Activated naive CD4-positive, alpha-beta T cell treated with anti-CD3 and anti-CD28 coated beads, Interleukin-2, amount 50 U/mL, for 16 hours (primary cell): ENCODE measurements at places on chromosomes 7 and 10.
A peak's percentile ranks its signal among the peaks of the same experiment; 100 is the strongest.

DNA sequence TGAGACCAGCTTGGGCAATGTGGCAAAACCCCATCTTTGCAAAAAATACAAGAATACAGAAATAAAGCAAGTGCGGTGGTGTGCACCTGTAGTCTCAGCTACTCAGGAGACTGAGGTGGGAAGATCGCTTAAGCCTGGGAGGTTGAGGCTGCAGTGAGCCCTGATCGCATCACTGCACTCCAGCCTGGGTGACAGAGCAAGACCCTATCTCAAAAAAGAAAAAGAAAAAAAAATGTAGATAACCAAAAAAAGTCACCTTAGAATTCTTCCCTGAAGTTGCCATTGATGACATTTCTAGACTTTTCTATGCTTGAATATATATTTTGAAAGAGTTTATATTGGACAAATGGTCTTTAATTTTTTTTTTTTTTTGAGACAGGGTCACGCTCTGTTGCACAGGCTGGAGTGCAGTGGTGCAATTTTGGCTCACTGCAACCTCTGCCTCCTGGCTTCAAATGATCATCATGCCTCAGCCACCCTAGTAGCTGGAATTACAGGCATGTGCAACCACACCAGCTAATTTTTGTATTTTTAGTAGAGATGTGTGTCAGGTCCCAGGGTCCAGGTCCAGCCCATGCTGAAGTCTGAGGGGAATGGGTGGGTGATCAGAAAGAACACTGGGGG, 35.1 kb upstream of the MTPAP start:
- no peak for DNase-seq

DNA sequence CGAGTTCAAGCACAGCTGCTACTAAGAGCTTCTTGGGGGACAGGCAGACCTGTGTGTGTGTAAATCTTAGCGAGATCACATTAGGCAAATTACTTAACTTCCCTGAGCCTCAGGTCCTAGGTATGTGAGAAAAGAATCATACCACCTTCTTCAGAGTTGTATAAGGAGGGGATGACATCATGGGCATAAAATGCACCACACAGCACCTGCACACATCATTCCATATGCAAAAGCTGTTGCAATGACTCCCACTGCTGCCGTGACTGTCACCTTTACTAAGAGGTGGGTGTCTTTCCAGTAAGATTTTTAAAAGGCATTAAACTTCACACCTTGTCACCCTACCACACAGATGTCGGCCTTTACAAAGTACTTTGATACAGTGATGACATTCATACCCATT, 146.0 kb downstream of the FANK1 start:
- no peak for DNase-seq

DNA sequence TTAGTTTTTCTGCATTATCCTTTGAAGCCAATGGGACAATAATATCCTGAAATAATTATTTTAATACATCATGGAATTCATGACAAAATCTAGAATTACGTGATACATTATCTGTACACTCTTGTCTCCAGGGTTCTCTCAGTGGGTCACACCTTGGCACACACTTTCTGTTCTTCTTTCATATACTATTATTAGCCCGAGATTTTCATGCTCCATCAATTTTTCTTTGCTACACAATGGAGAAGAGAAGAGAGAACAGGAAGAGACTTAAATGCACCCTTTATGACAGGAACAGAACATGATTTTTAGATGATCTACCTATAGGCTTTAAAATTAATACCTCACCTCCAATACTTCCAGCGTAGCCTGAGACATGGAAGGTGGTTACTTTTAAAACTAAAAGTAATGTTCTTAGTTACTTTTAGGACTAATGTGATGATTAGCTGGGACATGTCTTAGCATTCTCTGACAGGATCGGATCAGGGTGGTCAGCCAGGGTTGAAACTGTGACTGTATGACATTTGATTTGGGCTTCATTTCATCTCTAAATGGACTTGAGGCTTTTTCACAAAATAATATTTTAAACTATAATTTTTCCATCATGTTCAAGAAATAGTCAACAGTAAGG, 148.2 kb upstream of the WNT16 start:
- no peak for DNase-seq

DNA sequence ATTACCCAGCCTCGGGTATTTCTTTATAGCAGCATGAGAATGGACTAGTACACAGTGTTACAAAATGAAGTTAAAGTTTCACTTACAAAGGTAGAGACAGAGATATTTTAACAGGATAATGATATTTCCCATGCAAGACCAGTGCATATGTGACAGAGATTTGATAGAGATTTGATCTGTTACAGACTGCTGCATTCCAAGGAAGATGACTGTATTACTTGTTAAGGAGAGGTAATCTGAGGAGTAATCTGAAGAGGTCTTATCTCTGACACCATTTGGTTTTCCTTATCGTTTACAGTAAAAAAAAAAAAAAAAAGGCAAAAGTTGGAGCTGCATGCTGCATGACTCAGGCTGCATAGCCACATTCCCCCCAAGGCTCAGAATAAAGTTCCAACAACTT, 289.6 kb downstream of the POM121L12 start:
- DNase-seq, result no peak

GRCh38 chr7:107694386-107694785, 33.8 kb downstream of the SLC26A4 start:
- no peak for DNase-seq

GRCh38 chr10:130777507-130778165, 533.9 kb downstream of the TCERG1L start:
- no peak for DNase-seq

DNA sequence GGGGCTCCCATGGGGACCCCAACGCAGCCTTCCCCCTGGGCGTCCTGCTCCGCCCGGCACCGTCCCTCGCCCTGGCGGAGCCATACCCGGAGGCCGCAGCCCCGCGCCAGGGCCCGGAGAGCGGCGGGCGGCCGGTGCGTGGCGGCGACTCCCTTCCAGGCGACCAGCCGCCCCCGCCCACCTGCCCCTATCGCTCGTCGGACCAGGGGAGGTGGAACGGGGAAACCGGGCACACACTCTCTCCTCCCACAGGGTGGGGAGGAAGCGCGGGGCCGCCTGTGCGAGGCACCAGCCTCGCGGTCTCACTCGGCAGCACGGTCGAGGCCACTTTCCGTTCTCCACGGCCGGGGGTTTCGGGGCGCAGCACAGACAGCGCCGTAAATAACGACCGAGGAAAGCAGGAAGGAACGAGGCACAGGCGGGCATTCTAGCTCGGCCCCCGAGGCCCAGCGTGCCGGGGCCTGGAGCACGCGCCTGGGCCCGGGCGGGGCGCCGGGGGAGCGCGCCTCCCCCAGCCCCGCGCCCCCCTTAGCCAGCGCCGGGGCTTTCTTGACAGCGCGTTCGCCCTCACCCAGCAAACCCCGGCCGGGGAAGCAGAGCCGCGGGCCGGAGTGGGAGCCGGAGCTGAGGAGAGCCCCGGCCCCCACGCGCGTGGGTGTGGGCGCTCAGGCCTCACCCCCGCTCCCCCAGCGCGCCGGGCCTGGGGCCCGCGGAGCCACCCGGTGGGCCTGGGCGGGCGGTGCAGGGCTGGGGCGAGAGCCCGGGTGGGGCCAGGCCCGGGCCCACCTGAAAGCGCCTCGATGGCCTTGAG, 936 bp downstream of the IGF2BP3 start:
- peak; percentile 37 for DNase-seq

DNA sequence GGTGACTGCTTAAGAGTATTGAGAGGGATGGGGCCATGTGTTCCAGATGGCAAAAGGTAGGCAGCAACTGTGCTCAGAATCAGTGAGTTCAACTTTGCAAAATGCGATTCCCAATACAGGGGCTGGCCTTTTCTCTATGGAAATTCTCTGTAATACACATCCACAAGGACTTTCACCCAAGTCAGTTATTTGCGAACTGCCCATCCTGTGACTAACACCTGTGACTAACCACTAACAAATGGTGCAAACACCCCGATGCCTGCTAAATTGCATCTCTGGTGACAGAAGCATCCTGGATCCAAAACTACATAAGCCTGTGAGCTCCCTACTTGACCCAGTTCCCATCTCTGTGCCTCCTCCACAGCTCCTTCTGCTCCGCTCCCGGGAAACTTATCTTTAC, 9.0 kb upstream of the CUZD1 start:
- no peak for DNase-seq

DNA sequence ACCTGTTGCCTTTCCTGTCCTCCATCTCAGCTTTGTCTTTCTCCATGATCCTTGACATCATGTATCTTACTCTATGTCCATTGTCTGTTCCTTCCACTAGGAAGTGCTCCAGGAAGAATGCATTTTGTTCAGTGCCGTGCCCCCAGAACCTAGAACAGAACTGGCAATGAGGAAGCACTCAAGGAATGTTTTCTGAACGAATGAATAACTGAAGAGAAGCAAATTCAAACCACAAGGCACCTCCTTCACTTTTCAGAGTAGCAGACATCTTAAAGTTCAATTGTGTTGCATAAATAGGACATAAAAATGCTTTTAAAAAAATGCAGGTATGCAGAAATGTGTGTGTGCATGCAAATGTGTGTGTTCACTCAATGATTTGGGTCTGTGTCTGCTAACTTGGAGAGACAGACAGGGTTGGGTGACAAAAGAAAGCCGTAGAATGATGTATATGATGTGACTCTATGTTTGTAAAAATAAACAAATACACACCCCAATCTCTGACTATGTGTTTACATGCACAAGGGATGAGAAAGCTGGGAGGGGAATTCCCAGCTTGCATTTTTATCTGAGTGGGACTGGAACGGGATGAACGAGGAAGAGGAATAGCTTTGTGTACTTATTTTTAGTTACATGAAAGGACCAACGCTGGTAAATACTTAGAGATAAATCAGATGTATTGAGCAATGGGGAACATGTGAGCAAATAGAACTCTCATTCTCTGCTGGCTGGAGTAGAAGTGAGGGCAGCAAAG, 237.7 kb downstream of the FANK1 start:
- DNase-seq, result no peak

- DNase-seq, result no peak
Observed at GRCh38 chr10:18254692-18255091, 114.5 kb downstream of the CACNB2 start.

DNA sequence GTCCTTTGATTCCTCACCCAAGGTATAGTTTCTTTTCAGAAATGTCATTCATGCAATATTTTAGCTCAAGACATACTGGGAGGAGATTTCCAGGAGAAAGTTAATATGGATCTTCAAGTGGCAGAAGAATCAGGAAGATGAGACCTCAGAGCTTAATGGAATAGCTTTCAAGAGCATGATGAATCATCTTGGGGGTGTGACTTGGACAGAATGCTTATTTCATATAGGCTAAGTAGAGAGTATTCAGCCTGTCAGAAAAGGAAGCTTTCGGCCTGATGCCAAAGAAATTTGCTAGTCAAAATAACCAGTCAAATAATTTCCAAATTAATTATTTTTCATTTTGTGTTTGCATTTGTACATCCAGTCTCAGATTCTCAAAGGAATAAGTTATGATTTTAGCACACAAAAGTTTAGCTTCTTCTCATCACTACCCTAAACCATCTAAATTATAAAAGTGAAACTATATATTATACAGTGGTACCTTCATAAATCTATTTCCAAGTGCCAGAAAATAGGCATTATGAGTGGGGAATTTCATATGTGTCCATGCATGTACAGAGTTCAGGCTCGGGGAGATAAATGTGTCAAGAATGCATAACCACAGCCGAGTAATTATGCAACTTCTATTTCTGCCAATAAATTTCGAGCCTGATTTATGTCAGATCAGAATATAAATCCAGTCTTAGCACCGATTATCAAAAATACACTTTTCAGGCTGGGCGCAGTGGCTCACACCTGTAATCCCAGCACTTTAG, 27.3 kb upstream of the CALD1 start:
- DNase-seq, result no peak

GRCh38 chr7:42914421-42915045, 2.7 kb upstream of the C7orf25 start:
- DNase-seq, result no peak

GRCh38 chr7:4268040-4268965, 413.8 kb upstream of the FOXK1 start:
- no peak for DNase-seq

DNA sequence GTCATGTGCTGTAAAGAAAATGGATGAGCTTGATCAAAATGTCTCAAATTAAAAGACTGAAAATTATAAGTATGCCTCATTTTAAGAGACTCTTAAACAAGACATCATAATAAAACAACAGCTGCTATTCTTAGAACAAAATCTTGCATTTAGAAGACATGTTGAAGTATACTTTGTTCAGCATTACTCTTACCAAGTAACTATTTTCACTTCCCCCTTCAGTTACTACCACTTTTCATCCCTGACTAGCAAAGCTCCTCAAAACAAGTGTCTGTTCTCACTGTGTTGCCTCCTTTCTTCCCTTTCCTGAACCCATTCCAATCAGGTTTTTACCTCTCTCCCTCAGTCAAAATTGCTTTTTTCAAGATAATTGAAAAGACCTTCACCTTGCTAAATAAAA, 31.6 kb downstream of the ELAPOR2 start:
- no peak for DNase-seq

- DNase-seq, result no peak
Observed at GRCh38 chr7:56174875-56175760, 58.9 kb upstream of the NUPR2 start.

DNA sequence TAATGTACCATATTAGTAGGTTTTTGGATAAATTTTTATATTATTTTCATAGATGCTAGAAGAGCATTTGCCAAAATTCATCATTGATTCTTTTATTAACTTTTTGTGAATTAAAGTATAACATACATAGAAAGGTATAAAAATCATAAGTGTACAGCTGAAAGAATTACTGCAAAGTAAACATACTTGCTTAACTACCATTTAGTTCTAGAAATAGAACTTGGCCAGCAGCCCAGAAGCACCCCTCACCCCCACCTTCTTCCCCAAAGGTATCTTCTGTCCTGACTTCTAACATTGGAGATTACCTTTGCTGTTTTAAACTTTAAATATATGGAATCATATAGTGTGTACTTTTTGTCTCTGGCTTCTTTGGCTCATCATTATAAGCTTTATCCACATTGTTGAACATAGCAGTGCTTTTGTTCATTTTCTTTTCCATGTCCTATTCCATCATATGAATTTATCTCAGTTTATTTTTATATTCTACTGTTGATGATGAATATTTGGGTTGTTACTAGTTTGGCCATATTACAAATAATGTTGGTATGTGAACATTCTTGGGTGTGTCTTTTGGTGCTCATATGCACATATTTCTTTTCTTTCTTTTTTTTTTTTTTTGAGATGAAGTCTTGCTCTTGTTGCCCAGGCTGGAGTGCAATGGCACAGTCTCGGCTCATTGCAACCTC, 142.8 kb downstream of the ADK start:
- DNase-seq, result no peak

GRCh38 chr10:91604553-91605534, 28.0 kb downstream of the PPP1R3C start:
- DNase-seq, result no peak

- no peak for DNase-seq
Observed at GRCh38 chr7:96121752-96122151, 200.1 kb downstream of the SLC25A13 start.

GRCh38 chr10:80272793-80273522, 16.5 kb downstream of the MAT1A start:
- no peak for DNase-seq

- DNase-seq, result no peak
Observed at GRCh38 chr10:131478377-131478989, 167.0 kb upstream of the TCERG1L start.

GRCh38 chr7:55381696-55382095, 16.6 kb downstream of the LANCL2 start:
- DNase-seq, result no peak

- DNase-seq, result no peak
Observed at GRCh38 chr10:22702348-22702747, 12.0 kb downstream of the PIP4K2A start.

GRCh38 chr10:116646502-116646901, 25.7 kb downstream of the PNLIPRP2 start:
- no peak for DNase-seq
